Effector CD4-positive, alpha-beta T cell (primary cell): ENCODE measurements at places on chromosomes 3 and 15.

DNA sequence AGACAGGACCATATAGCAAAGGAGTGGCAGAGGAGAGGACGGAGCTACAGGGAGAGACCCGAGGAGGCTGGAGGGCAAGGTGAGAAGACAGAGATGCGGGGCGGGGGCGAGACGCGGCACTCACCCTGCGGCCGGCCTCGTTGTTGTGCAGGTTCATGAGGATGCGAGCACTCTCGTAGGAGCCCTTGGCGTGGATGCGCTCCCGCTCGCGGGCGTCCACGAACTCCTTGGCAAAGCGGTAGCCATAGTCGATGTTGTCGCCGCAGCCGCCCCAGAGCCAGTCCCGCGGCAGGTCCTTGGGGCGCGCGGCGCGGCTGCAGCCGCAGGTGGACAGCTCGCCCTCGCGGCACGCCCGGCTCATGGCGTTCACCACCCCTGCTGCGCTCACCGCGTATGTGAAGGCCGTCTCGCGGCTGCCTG, 12.9 kb downstream of the WNT5A start:
- no peak for DNase-seq

DNA sequence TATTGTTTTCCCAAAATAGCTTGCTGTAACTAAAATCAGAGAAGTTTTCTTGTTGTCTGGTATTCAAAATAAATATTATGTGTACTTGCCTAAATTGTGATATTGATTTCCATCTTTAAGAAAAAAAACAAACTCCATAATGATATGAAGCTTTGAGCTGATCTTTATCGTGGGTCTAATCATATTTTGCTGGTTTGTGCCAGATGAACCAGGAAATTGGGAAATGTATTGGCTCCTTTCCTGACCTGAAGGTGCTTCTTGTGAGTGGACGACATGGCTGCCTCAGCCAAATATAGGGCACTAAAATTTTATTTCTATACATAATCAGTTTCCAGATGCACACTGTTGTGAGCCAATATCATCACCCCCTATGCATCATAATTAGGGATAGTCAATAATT, 113.3 kb downstream of the DIPK2A start:
- no peak for DNase-seq

DNA sequence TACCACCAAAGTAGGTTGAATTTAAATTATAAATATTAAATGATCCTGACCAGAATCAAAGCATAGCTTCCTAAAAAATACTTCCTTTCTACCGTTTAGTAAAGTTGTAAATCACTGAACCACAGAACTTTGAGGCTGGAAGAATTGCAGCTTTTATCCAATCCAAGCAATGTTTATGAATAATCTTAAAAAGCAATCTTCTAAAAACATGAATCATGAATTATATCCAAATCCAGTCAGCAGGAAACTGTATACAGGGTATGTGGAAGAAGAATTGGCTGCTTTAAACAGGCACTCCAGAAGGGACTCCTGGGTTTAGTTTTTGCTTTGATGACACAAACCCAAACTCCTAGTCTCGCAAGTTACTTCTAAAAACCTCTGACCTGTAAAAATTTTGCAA, 30.2 kb downstream of the HEG1 start:
- DNase-seq, result no peak

GRCh38 chr3:27553886-27554540, 69.8 kb upstream of the SLC4A7 start:
- no peak for DNase-seq

DNA sequence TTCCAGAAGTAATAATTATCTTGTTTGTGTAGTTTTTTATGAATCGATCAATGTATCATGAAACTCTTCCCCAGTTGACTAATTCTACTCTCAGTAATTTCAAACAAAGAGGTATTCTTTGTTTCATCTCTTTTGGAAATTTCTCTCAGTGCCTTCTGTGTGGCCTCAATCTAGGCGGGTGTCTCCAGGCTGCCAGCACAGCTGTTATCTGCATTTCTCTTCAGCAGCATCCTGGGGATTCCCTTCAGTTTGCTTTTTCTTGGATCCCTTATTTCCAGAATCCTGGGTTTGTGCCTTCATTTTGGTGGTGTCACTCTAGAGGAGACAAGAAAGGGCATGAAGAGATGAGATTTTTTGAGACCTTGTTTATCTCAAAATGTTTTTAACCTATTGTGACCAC, 22.7 kb downstream of the NIPA2 start:
- DNase-seq, result no peak

DNA sequence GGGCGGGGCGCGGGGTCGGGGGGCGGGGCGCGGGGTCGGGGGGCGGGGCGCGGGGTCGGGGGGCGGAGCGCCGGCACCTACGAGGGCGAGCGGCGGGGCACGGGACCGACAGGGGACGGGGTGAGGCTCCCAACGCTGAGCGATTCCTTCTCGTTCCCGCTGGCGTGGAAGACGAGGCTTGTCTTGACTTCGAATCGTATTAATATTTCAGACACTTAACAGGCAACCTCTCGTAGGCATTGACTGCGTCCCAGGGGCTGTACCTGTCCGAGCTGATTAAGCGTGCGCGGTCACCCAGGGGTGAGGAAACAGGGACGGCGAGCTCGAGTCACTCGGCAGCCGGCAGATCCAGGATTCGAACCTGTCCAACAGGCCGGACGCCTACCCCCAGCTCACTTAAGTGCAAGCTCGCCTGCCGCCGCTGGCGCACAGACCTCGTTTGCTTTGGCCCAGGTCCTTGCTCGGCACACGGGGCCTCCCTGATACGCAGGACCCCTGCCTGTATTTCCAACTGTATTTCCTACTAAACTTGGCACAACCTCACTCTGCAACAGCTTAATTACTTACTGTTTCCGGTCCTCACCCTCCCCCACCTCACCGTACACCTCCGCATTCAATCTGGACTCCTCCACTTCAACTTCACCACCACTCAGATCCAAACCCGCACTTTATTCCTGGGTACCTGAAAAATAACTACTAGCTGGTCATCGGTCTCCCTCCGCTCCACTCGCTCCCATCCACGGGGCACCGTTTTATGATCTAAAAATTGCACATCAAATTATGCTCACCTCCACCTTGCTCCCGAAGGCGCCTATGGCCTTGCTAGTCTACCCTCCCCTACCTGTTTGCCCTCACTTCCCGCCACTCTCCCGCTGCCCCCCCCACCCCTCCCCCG, 722 bp upstream of the ZXDC start:
- no peak for DNase-seq

GRCh38 chr15:29051422-29051821, 165.6 kb downstream of the APBA2 start:
- DNase-seq, result no peak

GRCh38 chr3:42498034-42498433, 4.4 kb upstream of the VIPR1 start:
- no peak for DNase-seq

- no peak for DNase-seq
These were observed 141.2 kb downstream of the GMNC start for GRCh38 chr3:190721330-190721729.

GRCh38 chr3:161305095-161305991, 66.0 kb downstream of the SPTSSB start:
- no peak for DNase-seq

DNA sequence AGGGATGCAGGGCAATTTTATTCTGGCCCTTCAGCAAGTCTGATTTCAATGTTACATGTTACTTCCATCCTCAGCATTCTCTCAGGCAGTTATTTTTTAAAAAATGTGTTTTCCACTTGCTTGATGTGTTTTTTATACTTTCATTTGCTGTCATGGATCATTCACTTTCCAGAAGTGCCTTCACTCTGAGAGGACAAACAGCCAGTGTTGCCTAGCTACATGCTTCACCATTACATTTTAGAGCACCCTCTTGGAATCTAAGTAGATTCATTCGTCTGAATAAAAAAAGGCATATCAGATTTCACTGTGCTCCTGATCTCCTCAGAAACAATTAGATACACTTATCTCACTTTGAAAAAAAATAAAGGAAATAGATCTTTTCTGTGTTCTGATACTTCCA, 93.6 kb upstream of the POU1F1 start:
- DNase-seq, result no peak

GRCh38 chr3:47047673-47048072, 68.2 kb downstream of the NBEAL2 start:
- no peak for DNase-seq

DNA sequence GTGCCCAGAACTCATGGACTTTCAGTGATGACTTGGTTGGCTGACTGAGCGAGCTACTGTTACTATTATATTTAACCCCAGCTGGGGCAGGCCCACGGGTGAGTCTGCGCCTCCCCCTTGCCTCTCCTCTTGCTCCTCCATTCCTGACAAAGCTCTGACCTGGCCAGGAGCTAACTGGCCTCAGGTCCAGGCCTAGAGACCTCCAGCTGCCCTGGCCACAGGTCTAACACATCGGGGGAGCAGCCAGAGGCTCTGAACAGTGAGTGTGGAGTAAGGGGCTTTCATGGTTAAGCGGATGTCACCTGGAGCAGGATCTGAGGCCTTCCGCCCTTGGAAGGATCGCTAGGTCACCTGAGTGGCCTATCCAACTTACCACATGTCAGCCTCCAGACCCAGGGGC, 96.3 kb upstream of the HERC1 start:
- no peak for DNase-seq

GRCh38 chr3:127274200-127274760, 13.6 kb downstream of the PRR20G start:
- no peak for DNase-seq

DNA sequence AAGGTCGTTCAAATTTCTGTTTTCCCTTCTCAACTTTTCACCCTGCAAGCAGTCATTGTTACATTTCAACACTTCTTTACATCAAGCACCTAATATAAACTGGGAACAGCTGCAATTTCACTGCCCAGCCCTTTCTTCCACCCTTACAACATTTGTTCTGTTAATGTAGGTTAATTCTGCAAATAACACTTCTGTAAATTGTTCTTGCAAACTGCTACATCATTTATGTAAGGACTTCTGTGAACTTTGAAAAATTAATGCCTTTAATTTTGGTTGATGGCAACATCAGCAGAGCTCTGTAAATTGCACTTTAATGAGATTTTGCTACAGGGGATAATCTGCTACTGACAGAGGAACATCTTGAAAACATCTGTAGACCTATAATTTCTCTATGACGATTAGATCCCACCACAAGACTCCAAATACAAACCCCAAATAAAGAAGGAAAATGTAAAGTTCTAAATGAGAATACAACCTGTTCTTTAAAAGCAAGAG, 93.5 kb downstream of the ZIC4 start:
- DNase-seq, result no peak

GRCh38 chr15:25790000-25790660, 73.0 kb downstream of the ATP10A start:
- DNase-seq, result no peak

- DNase-seq, result no peak
These were observed 73.3 kb upstream of the PTX3 start for GRCh38 chr3:157363393-157363792.

DNA sequence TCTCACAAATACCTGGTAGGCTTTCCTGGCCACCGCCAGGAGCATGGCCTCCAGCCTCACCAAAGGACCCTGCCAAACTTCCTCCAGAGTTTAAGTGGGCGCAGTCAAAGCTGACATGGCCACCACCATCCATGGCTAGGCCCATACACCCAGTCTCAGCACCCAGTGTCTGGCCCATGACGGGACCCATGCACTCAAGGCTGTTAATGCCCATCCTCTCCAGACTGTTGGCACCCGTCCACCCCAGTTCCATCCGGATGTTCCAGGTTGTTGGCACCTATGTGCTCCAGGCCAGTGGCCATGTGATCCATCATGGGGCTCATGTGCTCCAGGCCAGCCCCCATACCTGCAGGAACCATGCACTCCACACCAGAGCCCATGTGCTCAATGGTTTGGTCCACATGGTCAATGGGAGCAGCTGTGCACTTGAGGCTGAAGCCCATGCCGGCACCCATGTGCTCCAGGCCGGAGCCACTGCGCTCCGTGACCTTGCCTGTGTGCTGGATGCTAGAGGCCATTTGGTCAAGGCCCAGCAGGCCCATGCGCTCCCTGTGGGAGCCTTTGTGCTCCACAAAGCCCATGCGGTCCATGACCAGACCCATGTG, 20.4 kb downstream of the CTDSPL2 start:
- DNase-seq, result no peak

DNA sequence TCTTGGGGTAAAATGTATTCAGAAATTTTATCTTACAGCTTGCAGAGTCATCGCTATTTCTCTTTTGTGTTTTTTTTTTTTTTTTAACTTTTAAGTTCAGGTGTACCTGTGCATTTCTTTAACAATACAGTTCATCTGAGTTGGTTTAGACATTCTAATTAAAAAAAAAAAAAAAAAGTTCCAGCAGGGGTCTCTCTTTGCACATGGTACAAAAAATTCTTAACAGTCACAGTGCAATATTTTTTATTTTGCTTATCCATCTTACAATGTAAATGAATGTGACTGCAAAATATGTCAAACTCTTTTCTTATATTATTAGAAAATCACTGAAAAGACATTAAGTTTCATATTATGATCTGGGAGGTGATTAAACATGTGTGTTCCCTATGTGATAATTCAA, 47.5 kb upstream of the SLC9A9 start:
- no peak for DNase-seq

- peak; percentile 8 for DNase-seq
These were observed 20.5 kb downstream of the SIDT1 start for GRCh38 chr3:113552851-113553250.

DNA sequence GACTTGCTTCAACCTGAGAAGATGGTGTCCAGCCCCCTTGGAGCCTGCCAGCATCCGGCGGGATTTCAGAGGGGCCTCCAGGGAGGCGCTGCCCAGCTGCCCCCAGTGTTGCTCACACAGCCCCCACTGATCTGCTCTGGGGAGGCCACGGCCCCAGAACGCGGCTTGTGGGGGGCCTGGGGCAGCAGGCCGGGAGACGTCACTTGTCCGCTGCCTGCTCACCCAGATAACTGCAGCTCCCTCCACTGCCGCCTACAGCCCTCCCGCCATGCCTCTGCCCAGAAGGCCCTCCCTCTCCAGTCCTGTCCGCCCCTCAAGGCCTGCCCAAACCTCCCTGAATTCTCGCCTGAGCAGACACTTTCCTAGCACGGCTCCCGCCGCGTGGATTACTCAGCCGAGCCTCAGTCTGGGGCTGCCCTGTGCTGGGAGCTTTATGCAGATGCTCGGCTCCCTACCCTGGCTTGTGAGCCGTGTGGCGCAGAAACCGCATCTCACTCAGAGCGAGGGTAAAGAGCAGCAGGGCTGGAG, 17.2 kb upstream of the ADIPOQ start:
- peak; percentile 7 for DNase-seq

GRCh38 chr15:63452552-63453136, 51.7 kb upstream of the USP3 start:
- no peak for DNase-seq

DNA sequence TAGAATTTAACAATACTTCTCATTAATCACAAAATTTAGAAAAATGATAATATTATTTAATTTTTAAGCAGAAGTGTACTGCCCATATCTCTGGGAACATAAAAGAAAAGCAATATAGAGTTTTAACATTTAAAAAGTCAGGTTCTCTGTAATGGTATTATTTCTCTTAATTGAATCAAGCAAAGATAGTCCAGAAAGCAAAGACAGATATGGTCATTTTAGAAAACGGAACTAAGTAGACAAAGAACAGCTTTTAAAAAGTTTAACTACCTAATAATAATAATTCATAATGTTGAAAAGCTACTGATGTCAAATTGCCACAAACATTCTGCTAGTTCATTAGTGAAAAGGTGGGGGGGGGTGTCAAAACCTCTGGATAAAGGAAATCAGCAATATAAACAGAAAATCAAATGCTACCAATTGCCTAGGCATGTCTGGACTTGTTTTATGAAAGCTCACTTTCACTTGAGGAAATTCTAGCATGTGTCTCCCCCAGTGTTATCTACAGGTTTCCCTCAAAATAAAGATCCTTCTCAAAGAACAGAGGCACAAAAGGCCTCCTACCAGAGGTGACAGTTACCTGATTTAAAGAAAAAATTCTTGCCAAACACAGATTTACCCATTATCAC, 1.7 kb downstream of the ZMAT3 start:
- no peak for DNase-seq

- DNase-seq, result no peak
These were observed 20.6 kb downstream of the SMAD3 start for GRCh38 chr15:67085818-67086636.
